ENCODE measurements at places on chromosomes 2 and 18.

- DNase-seq, result no peak
These were observed 188.7 kb upstream of the SATB2 start for GRCh38 chr2:199646439-199646838.

- no peak for DNase-seq
These were observed 33.3 kb downstream of the IL1R2 start for GRCh38 chr2:102025016-102025501.

- DNase-seq, result no peak
These were observed 263.2 kb downstream of the TGIF1 start for GRCh38 chr18:3713166-3713565.

GRCh38 chr2:238965371-238966071, 117.6 kb downstream of the TWIST2 start:
- no peak for DNase-seq

GRCh38 chr18:56511996-56512395, 126.4 kb downstream of the TXNL1 start:
- no peak for DNase-seq

DNA sequence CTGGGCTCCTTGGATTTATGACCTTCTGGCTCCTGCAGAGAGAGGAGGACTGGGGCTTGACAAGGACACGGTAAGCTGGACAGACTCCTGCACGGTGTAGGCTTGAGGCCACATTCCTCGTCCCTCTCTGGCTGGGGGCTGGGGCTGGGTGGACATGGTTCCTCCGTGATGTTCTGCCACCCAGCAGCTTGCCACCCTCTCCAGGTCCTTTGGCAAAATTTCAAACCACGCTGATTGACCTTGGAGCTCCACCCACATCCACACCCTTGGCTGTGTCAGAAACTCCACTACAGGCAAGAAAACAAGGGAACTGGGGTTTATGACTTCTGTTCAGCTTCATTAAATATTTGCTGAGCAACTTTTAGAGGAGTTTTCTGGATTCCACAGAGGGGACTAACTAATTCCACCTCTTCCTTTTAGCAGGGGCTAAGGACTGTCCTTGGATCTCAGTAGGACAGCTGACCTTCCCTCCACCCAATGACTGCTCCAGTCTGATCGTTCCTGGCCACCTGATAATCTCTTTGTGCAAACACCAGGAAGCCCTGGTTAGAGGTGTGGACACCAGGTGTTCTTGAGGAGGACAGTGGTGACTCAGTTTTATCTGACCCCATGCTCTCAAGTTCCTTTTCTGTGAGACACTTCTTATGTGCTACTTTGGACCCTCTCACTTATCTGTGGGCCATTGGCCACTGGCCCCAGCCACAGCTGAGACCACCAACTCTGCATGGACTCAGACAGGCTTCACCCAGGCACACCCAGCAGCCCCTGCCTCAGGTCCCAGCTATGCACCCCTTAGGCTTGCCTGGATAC, 29.3 kb downstream of the GPR55 start:
- no peak for DNase-seq

DNA sequence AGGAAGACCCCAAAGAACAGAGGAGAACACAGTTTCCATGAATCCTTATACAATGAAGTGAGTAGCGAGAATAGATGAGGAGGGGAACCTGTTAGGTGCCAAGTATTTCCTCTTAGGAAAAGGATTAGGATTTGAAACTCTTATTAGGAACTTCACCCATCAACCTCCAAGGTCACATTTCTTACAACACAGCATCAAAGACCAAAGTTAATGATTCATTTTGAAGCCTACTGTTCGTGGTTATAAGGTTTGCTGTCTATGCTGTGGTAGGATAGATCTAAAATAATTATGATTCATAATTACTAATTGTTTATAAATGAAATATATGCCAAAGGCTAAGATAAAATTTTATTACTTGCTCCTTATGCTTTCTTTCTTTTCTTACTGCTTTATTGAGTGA, 6.1 kb downstream of the CFAP221 start:
- no peak for DNase-seq

DNA sequence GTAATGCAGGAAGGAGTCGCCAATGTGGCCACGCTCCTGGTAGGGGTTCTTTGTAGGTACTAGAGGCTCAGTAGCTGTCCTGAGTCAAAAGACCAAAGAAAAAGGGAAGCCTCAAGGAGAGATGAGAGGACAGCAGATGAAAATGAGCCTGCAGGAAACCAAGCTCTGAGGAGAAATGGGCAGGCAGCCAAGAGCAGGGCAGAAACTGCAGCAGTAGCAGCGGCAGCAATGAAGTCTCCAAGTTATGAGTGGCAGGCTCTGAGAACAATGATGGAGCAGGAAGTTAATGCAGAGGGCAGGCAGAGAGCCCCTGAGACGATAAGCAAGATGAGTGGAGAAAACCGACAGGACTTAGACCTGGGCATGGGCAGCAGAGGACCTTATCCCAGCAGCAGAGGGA, 48.2 kb upstream of the TMEM200C start:
- DNase-seq, result no peak

DNA sequence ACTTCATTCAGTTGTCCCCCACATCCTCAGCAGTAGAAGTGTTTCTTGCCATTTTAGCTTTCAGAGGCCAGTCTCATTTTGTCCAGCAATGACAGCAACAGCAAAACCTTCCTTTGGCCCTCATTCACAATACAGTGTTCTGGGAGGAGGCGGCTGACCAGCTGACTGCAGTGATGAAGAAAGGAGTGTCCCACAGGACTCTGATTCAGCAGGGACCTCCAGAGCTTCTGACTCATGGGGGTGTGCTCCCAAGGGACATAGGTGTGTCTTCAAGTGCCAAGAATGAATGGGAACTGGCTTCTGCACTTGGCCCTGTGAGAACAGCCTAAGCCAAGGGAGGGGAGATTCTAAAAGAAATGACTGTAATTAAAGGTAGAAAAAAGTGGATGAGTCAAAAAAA, 147.0 kb upstream of the PELI1 start:
- no peak for DNase-seq

All from D721Med (cell line).